Activated T-cell treated with anti-CD3 and anti-CD28 coated beads, Interleukin-2, amount 50 U/mL, for 4 hours (primary cell): ENCODE measurements at places on chromosomes 16 and 17. TPM values are rescaled to one million over a fixed set of nuclear protein-coding genes. Genes with fewer than 3 reads are reported as not detected.

GRCh38 chr17:48679385-48680096 is 42.8 kb downstream of the PRAC1 start:
- DNase-seq: no peak

DNA sequence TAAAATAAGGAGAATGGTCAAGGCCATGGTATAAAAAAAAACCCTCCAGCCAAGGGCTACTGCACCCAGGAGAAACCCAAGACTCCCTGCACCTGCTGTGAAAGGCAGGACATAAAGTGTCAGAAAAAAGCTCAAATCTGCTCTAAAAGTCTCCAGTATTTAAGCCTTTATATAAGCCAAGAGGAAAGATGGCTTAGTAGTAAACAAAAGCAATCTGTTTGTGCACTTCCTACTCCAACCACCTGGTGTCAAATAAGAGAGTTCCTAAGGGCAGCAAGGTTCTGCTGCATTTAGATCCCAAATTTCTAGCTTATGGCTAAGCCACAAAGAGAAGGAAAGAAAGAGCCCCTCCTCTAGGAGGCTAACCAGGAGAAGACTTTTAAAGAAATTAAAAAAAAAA is 20.6 kb downstream of the ACSM1 start:
- no peak for DNase-seq

DNA sequence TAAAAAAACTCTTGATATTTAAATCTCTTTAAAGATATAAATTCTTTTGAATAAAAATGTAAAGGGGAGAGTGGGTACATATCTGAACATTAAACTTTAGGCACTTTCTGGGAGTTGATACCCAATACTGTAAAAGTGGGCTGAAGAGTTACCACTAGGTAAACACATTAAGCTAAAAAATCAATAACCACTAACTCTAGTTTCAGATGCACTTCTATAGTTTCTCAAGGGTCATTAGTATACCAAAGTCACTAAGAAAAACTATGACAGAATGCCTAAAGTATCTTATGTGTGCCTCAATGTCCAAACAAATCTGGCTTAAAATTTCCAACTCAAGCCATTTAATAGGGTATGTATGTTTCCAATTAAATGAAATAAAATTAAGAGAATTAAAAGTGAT is 13.1 kb upstream of the CFDP1 start:
- no peak for DNase-seq

The CMTM4 gene
- 2.8 TPM for total RNA-seq
